ENCODE measurements at places on chromosomes 7 and 10.
A peak's percentile ranks its signal among the peaks of the same experiment; 100 is the strongest.

- DNase-seq: no peak
Observed at GRCh38 chr7:69309601-69310000, 288.7 kb upstream of the AUTS2 start.

DNA sequence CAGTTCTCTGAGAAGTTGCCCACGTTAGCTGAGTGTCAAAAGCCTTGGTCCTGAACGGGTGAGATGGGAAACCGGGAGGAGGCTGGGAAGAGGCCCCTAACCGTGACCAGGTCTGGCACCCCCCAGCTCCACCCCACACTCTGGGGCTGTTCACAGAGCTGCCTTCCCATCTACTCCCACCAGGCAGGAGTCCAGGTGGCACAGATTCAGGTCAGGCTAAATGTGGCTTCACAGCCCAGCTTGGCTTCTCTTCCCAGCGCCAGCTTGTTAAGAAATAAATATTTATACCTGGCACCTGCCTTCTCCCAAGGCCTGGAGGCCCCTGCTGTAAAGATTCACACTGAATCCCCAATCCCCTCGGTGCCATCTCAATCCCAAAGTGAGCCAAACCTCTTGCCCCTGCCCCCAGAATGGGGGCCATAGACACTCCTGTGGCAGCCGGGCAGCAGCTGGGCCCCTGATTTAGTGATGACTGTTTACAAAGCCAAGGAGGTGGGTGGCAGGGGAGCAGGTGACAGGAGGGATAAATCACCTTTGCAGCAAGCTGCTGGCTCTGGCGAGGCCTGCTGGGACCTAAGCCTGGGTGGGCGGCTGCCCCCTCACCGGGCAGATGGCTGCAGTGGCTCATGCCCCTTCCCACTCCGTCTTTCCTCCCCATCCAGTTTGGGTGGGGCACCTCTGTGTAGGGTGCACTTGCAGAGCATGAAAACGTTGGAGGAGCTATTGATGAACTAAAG, 72.5 kb downstream of the GOLGA7B start:
- no peak for DNase-seq

GRCh38 chr10:17779784-17780183, 27.8 kb downstream of the TMEM236 start:
- no peak for DNase-seq

GRCh38 chr10:24118246-24118645, 90.7 kb upstream of the KIAA1217 start:
- peak; percentile 61 for DNase-seq

DNA sequence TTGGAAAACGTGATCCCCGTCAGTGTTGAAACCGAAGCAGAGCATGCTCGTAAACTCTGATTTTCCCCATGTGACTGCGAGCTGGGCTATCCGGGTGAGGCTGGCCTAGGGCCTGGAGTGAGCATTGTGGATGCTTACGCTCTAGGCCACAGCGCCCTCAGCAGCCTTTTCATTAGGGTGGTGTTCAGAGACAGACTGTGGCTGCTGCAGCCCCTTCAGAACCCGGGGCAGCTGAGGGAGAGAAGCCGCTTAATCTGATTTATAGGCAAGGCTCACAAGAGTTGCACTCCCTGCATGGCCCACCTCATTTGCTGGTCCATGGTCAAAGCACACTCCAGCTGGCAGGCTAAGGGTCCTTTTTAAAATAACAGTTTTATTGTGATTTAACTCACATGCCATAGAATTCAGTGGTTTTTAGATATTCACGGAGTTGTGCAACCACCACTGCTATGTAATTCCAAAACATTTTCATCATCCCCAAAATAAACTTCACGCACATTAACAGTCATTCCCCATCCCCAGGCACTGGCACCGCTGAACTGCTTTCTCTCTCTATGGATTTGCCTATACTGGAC, 72.5 kb downstream of the SYPL1 start:
- no peak for DNase-seq
